Fibroblast of skin of right biceps (primary cell): ENCODE measurements at places on chromosomes 2 and 18.

DNA sequence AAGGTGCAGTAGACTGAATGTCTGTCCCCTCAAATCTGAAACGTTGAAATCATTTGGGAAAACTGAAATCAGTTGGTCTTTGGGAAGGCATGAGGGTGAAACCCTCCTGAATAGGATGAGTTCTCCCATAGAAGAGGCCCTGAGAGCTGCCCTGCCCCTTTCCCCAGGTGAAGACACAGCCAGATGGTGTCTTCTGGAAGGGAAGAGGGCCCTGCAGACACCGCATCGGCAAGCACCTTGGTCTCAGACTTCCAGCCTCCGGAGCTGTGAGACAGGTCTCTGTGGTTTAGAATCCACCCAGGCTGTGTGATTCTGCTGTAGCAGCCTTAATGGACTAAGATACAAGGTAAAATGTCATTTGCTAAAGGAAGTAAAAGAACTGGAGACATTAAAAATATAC lies 42.1 kb upstream of the SNTG2 start:
- DNase-seq, result no peak

GRCh38 chr2:59974051-59974766 lies 579.2 kb downstream of the BCL11A start:
- no peak for DNase-seq

DNA sequence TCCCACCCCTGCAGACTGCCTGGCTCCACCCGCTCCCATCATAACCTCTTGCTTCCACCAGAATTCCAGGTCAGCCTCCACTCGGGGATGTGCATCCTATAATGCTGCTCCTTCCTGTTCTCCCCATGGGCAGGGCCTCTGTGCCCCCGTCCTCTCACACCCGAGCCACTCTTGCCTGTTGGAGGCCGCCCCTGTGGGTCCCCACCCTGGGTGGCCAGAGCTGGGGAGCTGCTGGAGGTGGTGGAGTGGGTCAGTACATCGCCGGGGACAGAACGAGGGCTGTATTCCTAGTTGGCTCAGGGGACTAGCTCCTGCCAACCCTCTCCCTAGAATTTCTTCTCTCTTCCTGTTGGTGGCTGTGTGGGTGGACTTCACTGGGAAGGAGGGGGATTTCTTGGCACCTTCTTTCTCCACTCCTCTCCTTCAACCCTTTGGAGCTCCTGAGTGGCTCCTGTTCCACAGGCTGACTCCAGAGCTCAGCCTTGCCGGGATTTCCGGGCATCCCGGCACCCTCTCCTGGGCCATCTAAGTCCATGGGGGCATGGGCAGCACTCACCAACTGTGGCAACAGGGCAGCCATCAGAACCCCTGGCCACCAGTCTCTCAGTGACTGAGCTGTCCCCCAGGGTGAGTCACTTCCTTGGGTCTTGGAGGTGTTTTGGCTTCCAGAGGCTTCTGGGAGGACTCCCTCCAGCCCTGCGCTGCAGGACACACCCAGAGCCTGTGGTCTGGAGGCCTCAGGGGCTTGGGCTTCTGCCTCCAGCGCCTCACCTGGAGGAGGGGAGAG lies 88.2 kb upstream of the MCFD2 start:
- peak; percentile 22 for DNase-seq

DNA sequence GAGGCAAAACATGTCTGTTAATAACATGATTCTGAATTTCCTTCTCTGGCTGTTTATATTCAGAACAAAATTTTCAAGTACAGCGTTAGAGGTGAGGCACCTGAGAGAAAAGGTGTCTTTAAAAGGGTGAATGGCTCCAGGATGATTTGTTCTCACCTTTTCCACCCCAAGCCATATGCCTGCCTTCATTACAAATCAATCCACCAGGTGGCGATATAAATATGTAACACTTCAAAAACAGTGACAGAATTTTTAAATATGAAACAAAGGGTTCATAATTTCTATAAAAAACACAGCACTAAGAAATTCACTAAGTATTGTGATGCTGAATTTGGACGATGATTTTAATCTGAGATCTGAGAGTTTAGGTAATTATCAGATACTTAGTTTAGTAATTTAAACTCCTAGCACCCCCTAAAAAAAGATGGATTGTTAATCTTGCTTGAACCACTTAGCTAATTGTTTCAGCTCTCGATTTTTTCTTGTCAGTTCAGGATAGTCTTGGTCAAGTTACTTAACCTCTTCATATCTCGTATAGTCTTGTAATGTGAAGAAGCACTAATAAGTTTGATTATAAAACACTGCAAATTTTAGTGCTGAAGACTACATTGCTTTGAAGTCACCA lies 528.8 kb downstream of the CPS1 start:
- peak; percentile 12 for DNase-seq

DNA sequence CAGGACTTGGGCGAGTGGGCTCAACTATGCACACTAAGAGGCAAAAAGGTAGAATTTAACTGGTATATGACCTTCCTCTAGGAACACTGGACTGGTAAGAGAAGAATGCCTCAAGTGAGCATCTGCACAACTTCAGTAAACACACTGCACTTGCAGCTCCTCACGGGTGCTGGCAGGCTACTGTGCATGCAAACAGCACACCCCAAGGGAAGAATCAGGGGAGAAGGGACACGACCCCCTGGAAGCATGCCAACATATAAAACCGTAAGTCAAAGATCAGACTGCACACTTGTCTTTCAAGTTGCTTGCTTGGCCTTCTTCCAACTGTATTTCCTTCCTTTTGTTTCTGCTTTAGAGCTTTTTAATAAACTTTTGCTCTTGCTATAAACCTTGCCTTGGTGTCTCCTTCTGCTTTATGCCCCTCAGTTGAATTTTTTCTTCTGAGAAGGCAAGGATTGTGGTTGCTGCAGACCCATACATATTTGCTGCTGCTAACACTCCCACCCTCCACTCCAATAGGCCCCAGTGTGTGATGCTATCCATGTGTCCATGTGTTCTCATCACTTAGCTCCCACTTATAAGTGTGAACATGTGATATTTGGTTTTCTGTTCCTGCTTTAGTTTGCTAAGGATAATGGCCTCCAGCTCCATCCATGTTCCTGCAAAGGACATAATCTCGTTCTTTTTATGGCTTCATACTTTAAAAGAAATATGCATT lies 263.7 kb upstream of the SPOPL start:
- no peak for DNase-seq

- no peak for DNase-seq
These were observed 163.5 kb upstream of the SOX11 start for GRCh38 chr2:5528706-5529105.

DNA sequence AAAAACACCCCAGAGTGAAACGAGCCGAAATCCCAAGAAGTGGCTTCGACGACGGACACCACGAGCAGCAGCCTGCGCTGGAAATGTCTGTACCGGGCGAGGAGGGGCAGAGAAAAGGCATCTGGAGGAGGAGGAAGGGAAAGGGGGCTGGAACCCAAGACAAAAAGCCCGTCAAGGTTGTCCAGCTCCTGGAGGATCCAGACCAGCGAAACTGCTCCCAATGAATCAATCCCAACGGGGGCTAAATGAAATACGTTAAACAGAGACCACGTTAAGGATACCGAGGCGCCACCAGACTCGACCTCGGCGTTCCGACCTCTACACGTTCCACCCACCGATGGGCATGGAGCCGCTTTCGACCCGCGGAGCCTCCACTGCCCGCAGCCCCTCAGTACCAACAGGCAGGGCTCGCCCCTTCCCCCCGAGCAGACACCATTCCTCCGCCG lies 400 bp downstream of the CCDC88A start:
- peak; percentile 47 for DNase-seq

DNA sequence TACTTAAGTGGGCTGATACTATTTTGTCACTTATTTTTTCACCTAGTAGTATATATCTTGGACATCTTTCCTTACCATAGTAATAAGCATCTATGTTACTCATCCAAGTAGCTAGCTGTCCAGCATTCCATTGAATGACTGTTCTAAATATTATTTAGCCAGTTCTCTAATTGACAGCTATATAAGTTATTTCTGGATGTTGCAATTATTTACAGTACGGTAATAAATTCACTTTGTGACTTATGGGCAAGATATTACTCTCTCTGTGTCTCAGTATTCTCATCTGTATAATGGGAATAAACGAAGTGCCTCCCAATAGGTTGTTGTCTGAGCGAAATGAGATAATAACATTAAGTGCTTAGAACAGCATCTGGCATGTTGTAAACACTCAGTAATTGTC lies 46.6 kb upstream of the AGAP1 start:
- peak; percentile 62 for DNase-seq

DNA sequence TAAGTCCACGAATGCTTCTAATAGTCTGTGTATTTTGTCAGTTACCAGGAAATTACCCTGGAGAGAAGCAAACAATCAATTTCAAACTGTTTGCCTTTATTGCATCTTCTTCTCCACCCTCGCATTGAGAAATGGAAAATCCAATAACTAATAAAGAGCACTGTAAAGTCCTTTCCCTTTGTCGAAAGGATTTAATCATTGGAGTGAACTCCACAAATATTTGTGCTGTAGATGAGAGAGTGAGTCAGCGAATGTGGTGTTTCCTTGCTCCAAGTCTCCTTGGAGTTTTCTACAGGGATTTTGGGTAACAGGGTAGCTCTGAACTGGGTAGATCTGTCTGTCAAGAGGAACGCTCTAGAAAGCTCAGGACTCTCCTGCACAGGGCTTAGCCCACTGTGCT lies 240.2 kb downstream of the KCNS3 start:
- peak; percentile 58 for DNase-seq

GRCh38 chr2:27798948-27799645 lies 27.6 kb downstream of the MRPL33 start:
- DNase-seq, result peak; percentile 100

DNA sequence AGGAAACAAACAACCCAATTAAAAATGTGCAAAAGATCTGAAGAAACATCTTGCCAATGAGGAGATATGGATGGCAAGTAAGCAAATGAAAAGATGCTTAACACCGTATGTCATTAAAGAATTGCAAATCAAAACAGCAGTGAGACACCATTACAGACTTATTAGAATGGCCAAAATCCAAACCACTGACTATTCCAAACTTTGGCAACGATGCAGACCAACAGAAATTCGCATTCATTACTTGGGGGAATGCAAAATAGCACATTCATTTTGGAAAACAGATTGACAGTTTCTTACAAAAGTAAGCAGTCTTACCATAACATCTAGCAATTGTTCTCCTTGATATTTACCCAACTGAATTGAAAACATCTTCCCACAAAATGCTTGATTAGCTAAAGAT lies 1118.7 kb downstream of the SUCLG1 start:
- DNase-seq, result no peak

- no peak for DNase-seq
These were observed 197.8 kb downstream of the PAX3 start for GRCh38 chr2:222100704-222101699.

DNA sequence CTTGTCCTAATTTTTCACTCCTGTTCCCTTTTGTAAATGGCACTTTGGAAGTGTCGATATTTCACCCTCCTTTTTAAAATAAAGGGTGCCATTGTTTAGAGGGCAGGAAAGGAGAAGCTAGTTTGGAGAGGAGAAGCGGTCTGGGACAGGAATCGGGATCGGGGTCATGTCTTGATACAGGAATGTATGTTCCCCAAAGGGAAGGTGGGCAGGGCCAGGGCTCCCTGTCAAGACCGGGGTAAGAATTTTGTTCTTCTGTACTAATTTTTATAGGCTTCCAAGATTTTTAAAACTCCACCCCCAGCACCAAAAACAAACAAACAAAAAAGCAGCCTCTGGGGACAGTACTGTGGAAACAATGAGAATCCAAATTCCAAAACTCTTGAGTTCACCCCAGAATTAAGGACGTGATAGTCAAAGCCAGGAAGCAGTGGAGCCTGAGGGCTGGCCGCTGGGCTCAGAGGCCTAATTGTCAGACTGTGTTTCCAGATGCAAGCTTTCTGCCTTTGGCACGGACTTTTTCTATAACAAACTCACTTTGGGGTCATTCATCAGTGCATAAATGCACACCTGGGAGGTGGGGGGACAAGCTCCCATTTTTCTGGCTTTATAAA lies 250.4 kb upstream of the SIX2 start:
- no peak for DNase-seq

GRCh38 chr18:63374540-63374939 lies 7.5 kb upstream of the KDSR start:
- peak; percentile 29 for DNase-seq

GRCh38 chr2:179592167-179592936 lies 269.1 kb downstream of the ZNF385B start:
- peak; percentile 57 for DNase-seq

- no peak for DNase-seq
These were observed 199.8 kb downstream of the FAM210A start for GRCh38 chr18:13526519-13526918.

GRCh38 chr2:239697399-239698164 lies 296.8 kb upstream of the HDAC4 start:
- no peak for DNase-seq

DNA sequence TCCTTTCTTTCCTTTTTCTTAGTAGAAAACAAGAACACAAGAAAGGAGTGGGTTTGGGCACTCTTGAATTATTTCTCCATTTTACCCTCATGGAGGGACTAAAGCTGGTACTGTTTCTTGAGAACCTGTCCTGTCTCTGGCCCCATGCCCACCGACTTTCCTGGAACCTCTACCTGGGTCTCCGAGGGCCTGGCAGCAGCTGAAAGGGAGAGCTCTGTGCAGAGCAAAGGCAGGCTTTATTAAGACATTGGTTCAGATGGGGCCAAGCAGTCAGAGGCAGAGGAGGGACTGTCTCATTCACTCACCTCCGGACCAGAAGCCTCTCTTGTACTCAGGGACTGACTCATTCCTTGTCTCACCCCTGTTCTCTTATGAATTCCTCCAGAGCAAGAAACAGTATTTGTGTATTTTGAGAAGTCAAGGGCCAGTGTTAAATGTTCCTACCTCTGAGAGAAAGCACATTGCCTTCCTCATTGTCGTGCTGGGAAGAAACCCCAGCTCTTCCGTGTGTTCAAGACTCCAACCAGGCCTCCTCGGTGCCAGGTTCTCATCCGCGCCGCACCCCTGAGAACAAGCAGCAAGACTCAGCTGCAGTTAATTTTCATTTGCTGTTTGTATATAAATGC lies 201.9 kb upstream of the NT5C1B start:
- peak; percentile 36 for DNase-seq

- no peak for DNase-seq
These were observed 660 bp upstream of the MBP start for GRCh38 chr18:77133051-77133834.

- DNase-seq, result no peak
These were observed 47.9 kb upstream of the B3GNT7 start for GRCh38 chr2:231347638-231348037.

GRCh38 chr18:71134122-71134521 lies 845.3 kb downstream of the SOCS6 start:
- DNase-seq, result no peak

DNA sequence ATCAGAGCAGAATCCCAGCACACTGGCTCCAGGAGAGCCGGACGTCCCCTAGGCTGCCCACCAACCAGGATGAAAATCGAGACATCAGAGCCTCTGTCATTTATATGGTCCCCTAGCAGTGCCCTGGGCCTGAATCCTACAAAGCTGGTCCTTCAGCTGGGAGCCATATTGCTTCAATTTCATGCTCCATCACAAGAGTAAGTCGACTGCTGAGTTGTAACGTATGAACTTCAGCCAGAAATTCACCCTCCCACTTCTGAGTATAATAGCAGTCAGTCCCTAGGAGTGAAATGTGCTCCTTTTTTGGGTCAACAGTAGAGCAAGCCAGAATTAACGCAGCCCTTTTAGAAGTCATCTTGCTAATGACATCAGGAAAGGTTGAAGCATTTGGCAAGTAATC lies 126.4 kb downstream of the CCBE1 start:
- DNase-seq, result no peak
